Renal cortex interstitium (tissue), 15 donors: ENCODE measurements at places on chromosomes 5 and 9. TPM values are rescaled to one million over a fixed set of nuclear protein-coding genes. Genes with fewer than 3 reads are reported as not detected.
A peak's percentile ranks its signal among the peaks of the same experiment; 100 is the strongest.

DNA sequence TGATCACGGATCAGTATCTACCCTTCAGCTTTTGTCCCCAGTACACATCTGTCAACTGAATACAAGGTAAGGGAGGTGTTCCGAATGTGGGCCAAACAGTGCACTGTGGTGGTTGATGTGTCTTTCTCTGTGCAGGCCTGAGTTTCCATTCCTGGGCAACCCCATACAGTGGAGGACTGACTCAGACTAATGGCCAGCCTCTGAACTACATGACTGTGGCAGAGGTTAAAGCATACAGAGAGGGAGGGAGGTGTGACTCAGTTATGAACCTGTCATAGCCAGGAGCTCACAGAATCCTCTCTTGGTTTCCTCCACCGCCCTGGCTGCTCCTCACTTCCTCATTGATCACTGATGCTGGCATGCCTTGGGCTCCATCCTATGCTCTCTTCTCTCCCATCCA is 136.4 kb upstream of the TAS2R1 start:
- DNase-seq: no peak

PCDHA1 gene
- polyA plus RNA-seq: 0.09 TPM

DNA sequence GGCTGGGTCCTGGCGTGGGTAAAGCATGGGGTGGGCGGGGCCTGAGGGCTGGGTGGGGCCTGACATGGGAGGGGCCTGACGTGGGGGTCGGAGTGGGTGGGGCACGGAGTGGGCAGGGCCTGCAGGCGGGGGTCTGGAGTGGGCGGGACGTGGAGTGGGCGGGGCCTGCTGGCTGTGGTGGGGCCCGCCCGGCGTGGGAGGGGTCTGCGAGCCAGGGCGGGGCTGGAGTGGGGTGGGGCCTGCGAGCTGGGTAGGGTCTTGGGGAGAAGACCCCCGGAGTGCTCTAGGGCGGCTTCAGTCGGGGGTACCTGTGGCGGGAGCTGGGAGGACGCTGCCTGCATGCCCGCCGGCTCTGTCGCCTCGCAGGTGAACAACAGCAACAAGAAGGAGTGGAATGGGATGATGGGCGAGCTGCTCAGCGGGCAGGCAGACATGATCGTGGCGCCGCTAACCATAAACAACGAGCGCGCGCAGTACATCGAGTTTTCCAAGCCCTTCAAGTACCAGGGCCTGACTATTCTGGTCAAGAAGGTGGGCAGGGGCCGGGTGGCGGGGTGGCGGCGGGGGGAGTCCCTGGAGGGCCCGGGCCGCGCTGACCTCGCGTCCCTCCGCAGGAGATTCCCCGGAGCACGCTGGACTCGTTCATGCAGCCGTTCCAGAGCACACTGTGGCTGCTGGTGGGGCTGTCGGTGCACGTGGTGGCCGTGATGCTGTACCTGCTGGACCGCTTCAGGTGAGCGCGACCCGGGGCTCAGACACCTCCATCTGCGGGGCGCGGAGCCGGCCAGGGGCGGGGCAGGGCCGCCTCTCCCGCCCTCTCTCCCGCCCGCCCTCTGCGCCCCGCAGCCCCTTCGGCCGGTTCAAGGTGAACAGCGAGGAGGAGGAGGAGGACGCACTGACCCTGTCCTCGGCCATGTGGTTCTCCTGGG is 8.0 kb downstream of the LRRC26 start:
- DNase-seq: no peak

DNA sequence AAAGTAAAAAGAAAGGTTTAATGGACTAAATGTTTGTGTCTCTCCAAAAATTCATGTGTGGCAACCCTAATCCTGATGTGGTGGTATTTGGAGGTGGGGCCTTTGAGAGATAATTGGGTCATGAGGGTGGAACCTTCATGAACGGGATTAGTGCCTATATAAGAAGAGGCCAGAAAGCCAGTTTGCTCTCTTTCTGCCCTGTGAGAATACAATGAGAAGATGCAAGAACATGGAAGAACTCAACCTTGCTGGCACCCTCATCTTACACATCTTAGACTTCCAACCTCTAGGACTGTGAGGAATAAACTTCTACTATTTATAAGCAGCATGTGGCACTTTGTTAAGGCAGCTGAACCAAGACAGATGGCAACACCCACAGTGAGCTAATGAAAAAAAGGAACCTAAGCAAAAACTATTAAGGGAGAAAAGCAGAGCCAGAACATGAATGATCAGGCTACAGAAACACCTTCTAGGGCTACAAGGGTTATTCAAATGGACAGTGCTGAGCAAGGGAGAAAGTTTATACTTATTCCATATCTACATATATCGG is 159.5 kb downstream of the PLK2 start:
- DNase-seq: no peak

GRCh38 chr9:123735376-123735775 is 194.6 kb downstream of the DENND1A start:
- no peak for DNase-seq

- peak; percentile 53 for DNase-seq
Observed at GRCh38 chr5:157994906-157995519, 136.1 kb upstream of the CLINT1 start.

ZNF608 gene
- 81.9 TPM for polyA plus RNA-seq

- DNase-seq: no peak
Observed at GRCh38 chr5:125463466-125464092, 717.1 kb upstream of the ZNF608 start.

TLX3 gene
- polyA plus RNA-seq: not detected

- no peak for DNase-seq
Observed at GRCh38 chr5:41336471-41336870, 123.1 kb upstream of the C6 start.

- DNase-seq: no peak
Observed at GRCh38 chr5:57505272-57506200, 22.9 kb upstream of the ACTBL2 start.

GNA14 gene
- polyA plus RNA-seq: 12.9 TPM

PLAC8L1 gene
- polyA plus RNA-seq: 1.1 TPM

PNPLA7 gene
- 2.4 TPM for polyA plus RNA-seq

DNA sequence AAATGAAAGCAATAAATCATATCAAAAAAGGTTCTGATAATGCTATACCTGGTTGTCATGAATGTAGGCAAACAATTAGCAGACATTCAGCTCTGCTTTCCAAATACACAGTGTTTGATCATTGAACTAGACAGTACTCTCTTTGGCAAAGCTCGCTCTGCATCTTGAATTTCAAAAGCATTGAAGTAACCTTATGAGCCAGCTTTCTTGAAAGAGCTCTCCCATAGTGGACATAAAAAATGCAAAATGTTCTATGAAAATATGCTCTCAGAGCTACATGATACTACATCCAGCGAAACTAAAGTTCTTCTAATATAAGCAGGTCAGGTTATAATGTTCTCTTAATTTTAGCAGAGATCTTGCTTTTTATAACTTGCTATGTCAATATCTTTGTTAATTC is 533.4 kb downstream of the CSNK1G3 start:
- no peak for DNase-seq

DNA sequence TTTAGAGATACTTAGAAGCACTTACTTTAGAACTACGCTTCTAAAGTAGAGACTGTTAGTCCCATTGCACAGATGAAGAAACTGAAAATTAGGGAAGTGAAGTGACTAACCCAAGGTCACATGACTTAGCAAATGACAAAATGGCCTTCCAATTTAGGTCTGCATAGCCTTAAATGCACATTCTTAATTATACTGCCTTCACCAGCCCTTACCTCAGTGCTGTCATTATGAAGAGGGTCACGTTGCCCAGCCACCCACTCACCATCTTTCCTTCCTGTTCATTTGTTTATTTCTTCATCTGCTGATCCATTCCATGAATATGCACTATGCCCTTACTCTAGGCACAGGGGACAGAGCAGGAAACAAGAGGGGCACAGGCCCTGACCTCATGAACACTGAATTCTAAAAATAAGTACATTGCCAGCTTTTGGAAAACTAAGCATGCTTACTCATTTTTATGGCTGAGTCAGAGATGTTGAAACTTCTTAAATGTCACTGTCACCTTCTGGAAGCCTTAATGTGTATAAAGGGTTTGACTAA is 8.6 kb downstream of the HAVCR2 start:
- no peak for DNase-seq

PCDHGB7 gene
- 16.6 TPM for polyA plus RNA-seq

- DNase-seq: no peak
Observed at GRCh38 chr5:82309091-82309531, 31.0 kb upstream of the RPS23 start.

BSPRY gene
- 9.9 TPM for polyA plus RNA-seq

GRCh38 chr5:9624196-9624947 is 5.8 kb downstream of the TAS2R1 start:
- DNase-seq: no peak

CKMT2 gene
- polyA plus RNA-seq: 10.5 TPM

MTX3 gene
- 22.5 TPM for polyA plus RNA-seq

PCDHGA7 gene
- 2.7 TPM for polyA plus RNA-seq

GRCh38 chr5:36105819-36106218 is 39.1 kb upstream of the UGT3A2 start:
- DNase-seq: no peak

GRCh38 chr5:160280384-160281095 is 31.8 kb downstream of the CCNJL start:
- DNase-seq: no peak

- DNase-seq: no peak
Observed at GRCh38 chr9:110919609-110920008, 118.7 kb downstream of the LPAR1 start.

PCDHA3 gene
- polyA plus RNA-seq: 0.36 TPM

GRCh38 chr9:29966247-29966646 is 2393.0 kb upstream of the C9orf72 start:
- no peak for DNase-seq

PCDHB5 gene
- 8.5 TPM for polyA plus RNA-seq

DNA sequence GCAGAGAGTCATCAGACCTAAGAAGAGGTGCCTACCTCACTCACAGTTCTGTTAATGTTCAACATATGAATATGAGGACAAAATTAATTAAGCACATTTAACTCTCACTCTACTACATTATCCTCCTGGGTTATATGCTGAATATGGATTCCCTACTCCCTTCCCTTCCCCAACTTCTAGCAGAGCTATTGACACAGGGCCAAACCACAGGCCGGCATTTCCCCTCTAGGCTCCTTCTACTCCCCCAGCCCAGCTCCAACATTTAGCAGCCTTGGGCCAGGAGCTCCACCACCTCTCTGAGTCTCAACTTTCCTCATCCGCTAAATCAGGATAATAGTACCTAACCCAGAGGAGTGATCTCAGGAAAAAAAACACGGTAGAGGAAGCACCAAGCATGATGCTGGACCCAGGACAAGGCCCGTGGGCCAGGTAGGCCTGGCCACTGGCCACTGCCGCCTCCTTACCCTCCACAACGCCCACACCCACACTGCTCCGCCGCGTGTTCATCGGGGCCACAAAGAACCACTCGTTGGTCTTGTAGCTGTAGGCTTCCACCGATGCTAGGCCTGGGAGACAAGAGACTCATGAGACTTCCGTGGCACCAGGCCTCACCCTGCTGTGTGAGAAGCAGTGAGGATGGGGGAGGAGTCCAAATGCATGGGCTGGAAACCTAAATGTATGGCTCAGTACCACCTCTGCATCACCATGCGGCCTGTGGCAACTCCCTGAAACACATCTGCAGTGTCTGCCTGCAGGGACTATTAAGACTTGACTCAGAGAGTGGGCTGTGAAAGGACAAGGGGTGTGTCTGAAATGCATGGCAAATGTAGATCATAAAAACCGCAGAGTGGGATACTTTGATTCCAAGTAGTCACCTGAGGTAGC is 98.8 kb downstream of the KLHL3 start:
- no peak for DNase-seq

- no peak for DNase-seq
Observed at GRCh38 chr9:21244836-21245235, 5.0 kb upstream of the IFNA14 start.

DNA sequence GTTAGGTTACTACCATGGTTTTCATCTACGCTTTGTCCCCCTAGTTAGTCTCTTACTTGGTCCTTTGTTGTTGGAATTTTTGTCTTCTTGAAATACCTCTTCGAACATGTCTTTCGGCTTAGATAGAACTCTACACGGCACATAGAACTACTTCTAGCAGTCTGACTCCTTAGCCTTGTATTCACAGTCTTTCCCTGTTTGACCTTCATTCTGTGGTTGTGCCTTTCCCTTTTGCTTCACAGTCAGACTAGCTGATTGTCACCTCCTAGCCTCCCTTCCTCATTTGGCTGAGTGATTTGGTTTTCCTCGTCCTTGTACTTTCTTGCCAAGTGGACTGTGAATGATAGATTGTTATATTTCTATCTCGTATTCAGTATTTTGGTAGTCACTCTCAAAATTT is 10.7 kb downstream of the SMAD5 start:
- no peak for DNase-seq

- no peak for DNase-seq
Observed at GRCh38 chr5:72065751-72066255, 41.5 kb upstream of the MAP1B start.
